ENCODE measurements at places on chromosomes 1 and 21.
A peak's percentile ranks its signal among the peaks of the same experiment; 100 is the strongest.

DNA sequence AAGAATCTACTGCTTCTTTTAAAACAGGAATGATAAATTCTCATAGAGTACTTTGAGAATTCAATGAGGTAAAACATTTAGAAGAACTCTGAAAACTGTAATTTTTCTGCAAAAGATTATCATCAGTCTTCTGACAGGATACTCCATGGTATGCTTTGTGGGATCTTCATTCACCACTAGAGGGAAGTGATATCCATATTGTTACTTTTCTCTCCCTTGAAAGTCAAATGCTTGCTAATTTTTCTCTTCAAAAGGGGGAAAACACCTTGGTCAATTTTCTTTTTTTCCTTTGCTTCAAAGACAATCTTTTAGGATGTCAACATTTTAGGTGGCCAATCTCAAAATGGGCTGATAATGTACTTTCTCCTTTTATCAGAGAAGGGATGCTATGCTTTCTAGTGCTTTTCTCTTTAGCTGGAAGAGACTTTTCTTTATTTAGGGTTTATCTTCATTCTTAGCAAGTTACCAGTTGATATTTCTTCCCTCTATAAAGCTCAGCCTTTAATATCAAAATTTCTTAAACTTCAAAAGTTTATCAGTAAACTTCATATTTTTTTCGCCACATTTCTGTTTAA lies 95.5 kb downstream of the NEGR1 start:
- peak; percentile 22 for DNase-seq

DNA sequence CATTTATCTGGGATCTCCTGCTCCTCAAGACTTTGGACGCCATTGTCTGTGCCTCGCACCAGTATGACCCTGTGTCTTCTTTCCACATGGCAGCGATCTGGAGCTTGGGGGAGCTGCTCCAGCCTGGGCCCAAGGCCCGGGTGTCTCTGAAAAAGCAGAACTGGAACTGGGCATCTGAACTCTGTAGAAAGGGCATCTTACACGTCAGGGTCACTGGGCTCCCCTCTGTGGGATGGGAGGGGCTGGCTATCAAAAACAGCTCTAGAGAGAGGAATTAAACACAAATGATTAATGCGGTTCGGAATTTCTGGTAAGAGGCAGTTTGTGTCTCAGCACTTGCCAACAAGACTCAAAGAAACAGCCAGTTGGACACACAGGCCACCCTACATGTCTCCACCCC lies 16.1 kb downstream of the FCRL1 start:
- no peak for DNase-seq

- DNase-seq: no peak
Measured at GRCh38 chr1:12128120-12128519, 38.7 kb upstream of the TNFRSF1B start.

GRCh38 chr1:98086156-98086555 lies 165.3 kb upstream of the DPYD start:
- DNase-seq: no peak

- peak; percentile 96 for DNase-seq
Measured at GRCh38 chr1:1419813-1420653, 1.0 kb downstream of the ANKRD65 start.

- DNase-seq: no peak
Measured at GRCh38 chr21:33296156-33296555, 28.6 kb upstream of the IFNAR1 start.

- DNase-seq: no peak
Measured at GRCh38 chr1:220011620-220012019, 34.7 kb downstream of the EPRS1 start.

GRCh38 chr1:27605796-27606707 lies 2.1 kb upstream of the AHDC1 start:
- DNase-seq: peak; percentile 91

DNA sequence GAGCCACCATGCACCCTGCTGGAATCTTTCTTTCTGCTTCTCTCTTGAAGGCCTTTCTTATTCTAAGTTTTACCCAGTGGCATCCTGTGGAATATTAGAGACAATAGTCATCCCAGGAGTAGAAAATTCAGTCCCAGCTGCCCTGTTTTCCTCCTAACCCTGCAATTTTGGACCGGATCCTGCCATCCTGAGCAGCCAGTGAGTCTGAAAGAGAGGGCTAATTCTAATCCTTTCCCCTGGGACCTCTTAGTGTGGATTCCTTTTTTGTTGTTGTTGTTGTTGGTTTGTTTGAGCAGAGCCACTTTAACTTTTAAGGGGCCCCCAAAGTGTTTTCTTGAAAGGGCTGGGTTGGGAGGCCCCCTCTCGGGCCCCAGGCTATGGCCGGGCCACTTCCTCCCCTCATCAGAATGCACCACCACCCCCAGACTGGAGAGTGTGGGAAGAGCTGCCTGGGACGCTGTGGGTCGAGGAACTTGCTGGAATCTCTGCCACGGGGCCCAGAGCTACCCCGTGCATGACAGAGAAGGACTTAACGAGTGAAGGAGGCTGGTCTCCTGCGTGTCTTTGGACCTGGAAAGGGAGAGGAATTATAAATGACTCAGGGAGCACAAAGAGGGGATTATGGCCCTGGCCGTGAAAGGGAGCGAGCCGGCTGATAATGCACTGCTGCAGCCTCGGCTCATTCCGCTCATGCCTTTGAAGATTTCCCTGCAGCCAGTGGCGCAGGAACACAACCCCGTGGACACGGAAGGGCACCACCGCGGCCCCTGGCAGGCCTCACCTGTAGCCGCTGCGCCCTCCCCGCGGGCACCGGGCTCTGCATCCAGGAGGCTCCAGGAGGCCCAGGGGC lies 81.0 kb upstream of the AKT3 start:
- no peak for DNase-seq

- DNase-seq: no peak
Measured at GRCh38 chr1:119882132-119883049, 13.9 kb downstream of the ADAM30 start.
